Muscle of back (tissue), 13 donors: ENCODE measurements at places on chromosomes 5 and 9. TPM values are rescaled to one million over a fixed set of nuclear protein-coding genes. Genes with fewer than 3 reads are reported as not detected.

DNA sequence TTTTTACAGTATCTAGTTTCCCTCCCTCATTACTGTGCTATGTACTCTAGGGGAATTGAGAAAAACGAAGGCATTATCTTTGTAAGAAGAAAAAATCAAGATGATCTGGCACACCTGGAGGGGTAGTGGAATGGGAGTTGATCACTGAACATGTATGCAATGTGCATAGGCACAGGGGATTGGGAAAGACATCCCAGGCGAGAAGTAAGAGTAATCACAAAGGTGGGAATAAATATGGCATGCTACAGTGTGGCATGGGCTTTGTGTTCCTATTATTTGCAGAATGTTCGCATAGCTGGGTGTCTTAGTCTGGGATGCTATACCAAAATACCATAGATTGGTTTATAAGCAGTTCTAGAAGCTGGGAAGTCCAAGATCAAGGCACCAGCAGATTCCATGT is 130.6 kb downstream of the SMARCA2 start:
- DNase-seq = no peak

GRCh38 chr9:116181853-116182610 is 28.4 kb downstream of the PAPPA start:
- DNase-seq = no peak

Gene TMEM215
- 1.7 TPM for polyA plus RNA-seq

Gene TEK
- polyA plus RNA-seq = 13.4 TPM

DNA sequence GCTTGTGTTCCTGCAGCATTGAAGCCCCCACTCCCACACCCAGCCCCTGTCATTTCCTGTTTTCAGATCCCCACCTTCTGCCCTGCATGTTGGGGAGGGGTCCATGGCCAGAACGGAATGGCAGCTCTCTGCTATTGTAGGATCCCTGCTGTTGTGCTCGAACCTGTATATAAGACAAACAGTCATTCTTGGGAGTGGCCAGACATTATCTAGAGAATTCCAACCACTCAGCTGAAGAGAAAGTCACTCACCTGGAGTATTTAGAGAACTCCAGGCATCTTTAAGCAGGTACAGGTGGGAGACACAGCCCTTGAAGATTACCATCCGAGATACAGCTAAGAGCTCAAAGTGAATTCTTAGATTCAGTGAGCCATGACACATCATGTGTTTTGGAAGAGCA is 96.1 kb downstream of the C9orf152 start:
- no peak for DNase-seq

Gene ZNF484
- 6.0 TPM for polyA plus RNA-seq

GRCh38 chr9:33124046-33124445 is 43.1 kb downstream of the B4GALT1 start:
- no peak for DNase-seq

DNA sequence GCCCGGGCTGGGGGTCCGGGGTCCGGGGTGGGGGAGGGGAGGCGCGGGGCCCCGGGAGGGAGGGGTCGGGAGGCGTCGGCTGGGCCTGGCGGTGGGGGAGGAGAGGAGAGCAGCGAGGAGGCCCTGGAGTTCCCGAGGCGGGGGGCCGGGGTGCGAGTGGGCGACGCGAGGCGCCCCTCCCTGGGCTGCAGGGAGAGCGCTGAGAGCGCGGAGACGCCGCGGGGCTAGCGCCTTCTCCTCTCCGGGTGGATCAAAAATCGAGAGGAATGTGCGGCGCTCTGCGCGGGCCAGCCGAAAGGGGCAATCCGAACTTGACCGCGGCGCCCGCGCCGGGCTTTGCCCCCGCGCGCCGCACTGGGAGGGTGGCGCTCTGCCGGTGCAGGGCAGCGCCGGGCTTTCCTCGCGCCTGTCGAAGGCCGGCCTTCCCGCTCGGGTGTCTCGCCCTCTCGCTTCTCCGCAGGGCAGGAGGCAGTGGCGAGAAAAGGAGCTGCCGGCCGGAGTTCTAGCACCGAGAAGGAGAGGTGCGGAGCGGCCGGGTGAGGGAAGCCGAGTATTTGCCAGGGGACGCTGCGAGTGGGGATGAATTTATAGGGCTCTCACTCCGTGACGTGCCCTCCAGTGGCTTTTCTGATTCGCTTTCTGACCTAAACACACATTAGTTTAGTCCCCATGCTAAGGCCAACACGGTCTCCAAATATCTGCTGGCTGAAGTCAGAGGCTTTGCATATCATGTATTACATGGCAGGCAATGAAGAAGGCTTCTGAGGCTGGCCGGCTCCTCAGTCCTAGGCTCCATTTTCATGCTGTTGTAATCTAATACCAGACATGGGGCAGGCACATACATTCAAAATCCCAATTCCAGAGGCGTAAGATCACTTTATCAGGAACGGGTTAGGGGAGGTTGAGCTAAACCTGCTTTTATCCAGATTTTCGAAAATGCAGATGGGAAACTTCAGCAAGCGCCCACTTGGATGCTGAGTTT is 503 bp upstream of the GDNF start:
- peak; percentile 48 for DNase-seq

Gene DEPDC1B
- polyA plus RNA-seq = 3.6 TPM

Gene ZMYND19
- 17.6 TPM for polyA plus RNA-seq

GRCh38 chr5:112880219-112880964 is 19.3 kb downstream of the SRP19 start:
- DNase-seq = peak; percentile 70

GRCh38 chr9:129174102-129174723 is 3.8 kb downstream of the IER5L start:
- peak; percentile 94 for DNase-seq
